Activated naive CD8-positive, alpha-beta T cell treated with anti-CD3 and anti-CD28 coated beads for 36 hours (primary cell): ENCODE measurements at places on chromosomes 4 and X.

- DNase-seq = no peak
Observed at GRCh38 chrX:133586443-133586842, 171.2 kb upstream of the GPC4 start.

GRCh38 chr4:58514299-58514698 lies 1404.1 kb upstream of the IGFBP7 start:
- no peak for DNase-seq

DNA sequence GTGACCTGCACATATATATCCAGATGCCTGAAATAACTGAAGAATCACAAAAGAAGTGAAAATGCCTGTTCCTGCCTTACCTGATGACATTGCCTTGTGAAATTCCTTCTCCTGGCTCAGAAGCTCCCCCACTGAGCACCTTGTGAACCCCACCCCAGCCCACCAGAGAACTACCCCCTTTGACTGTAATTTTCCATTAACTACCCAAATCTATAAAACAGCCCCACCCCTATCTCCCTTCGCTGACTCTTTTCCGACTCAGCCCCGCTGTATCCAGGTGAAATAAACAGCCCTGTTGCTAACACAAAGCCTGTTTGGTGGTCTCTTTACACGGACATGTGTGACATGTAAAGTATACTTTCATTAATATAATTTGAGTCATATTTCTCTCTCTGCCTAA lies 320.3 kb upstream of the TECRL start:
- no peak for DNase-seq

GRCh38 chr4:73673286-73673685 lies 53.0 kb upstream of the RASSF6 start:
- no peak for DNase-seq

GRCh38 chr4:98627531-98628257 lies 30.7 kb downstream of the TSPAN5 start:
- DNase-seq = no peak

- DNase-seq = no peak
Observed at GRCh38 chr4:157521906-157522305, 301.4 kb downstream of the GRIA2 start.

GRCh38 chr4:123536225-123536624 lies 139.6 kb downstream of the SPRY1 start:
- no peak for DNase-seq

- no peak for DNase-seq
Observed at GRCh38 chr4:118284169-118284568, 68.6 kb downstream of the PRSS12 start.

GRCh38 chr4:905485-906338 lies 26.4 kb downstream of the GAK start:
- peak; percentile 17 for DNase-seq

GRCh38 chr4:4852591-4853362 lies 6.7 kb upstream of the MSX1 start:
- no peak for DNase-seq

DNA sequence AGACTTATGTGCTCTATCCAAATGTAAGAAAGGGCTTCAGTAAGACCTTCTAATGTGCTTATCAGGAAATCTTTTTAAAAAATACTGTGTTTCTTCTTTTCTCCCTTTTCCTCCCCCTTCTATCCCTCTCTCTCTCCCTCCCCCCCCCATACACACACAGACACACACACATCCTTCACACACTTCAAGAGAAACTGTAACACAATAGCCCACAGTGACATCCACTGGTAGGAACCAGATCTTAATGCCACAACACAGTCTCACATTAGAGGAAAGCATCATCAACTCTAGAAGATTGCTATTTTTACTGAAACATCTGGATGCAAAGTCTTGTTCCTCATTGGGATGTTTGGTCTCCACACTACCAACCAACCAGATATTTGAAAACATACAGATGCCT lies 4.6 kb downstream of the PCDH19 start:
- DNase-seq = no peak

DNA sequence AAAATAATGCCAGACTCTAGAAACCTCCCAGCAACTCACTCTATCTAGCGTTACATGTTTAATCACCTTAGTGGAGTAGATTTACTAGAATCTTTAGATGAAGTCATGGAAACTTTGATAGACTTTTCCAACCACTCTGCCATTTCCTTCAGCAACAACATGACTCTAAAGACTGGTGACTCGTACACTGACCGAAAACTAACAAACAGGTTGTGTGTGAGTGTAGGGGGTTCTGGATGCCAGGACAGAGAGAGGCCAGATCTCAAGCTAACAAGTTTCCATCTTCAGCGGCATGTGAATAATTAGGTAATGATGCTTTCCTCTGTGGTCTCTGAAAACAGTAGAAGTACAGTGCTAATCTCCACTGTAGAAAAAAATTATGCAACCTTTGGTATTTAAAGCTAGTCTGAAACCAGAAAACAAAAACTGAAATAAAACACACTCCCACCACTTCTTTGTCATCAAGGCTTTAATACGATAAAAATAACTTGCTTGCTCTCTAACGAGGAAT lies 286.4 kb downstream of the PRDM5 start:
- peak; percentile 4 for DNase-seq

DNA sequence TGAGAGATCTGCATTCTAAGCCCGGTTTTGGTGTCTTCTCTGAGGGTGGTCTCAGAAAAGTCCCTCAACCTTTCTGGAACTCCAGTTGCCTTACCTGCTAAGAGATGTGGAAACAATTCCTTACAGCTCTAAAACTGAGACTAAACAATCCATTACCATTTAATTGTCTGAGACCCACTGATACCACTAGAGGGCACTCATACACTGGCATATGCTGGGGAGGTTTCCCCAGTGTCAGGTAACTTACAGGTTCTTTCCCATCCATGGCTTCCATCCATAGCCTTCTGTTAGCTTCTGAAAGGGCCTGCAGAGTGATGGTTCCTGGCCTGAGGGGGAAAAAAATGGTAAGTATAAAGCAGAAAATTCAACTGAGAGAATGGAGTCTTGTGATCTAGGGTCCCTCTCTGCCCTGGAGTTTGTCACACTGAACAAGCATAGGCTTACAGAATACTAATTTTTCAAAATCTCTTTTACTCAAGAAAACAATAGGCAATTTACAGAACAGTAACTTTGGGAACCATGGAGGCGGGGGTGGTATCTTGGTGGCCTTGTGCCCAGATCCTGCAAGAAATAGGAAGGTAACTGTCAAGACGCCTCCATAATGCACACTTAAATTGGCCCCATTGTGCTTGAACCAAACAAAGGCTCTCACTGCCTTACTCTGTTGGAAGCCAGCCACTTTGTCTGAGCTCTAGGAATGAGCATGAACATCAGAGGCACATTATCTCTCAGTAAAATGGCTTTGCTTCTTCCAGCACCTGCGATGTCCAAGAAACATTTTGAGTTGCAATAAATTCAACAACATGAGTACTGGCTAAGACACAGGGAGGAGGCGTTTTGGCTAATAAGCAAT lies 236.1 kb downstream of the OPHN1 start:
- peak; percentile 5 for DNase-seq

GRCh38 chr4:159337041-159337440 lies 234.2 kb downstream of the RAPGEF2 start:
- DNase-seq = no peak

DNA sequence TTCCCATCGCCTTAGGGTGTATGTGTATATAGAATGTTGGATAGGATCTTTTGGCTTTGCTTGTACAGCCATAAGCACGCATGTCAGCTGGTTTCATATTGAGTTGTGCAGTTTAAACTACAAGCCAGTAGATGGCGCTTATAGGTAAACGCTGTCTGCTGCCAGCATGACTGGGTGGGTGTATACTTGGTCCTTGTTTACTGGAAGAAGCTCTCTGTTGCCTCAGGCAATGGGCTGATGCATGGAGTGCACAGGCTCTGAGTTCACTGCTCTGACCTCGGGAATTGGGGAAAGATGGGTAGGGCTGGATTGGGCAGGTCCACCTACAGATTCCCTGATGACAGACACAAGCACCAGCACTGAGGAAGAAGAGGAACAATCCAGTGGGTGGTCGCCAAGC lies 831.5 kb downstream of the STIM2 start:
- no peak for DNase-seq

DNA sequence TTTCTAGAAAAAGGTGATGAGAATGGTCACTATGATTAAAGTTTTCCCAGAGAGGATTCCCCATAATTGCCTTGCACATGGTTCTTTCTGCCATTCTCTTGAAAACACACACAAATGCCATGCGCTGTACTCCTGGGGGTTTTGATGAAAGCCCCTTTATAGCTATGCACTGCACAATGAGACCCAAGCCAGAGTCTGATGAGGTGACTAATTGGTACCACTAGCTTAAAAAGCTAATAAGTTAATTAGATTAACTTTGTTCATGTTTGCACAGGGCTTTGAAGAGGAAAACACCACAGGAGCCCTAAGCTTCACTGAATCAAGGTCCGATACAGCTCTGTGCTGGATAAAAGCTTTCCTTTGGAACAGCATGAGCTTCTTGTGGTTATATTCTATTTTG lies 132.2 kb downstream of the NKX6-1 start:
- DNase-seq = no peak

DNA sequence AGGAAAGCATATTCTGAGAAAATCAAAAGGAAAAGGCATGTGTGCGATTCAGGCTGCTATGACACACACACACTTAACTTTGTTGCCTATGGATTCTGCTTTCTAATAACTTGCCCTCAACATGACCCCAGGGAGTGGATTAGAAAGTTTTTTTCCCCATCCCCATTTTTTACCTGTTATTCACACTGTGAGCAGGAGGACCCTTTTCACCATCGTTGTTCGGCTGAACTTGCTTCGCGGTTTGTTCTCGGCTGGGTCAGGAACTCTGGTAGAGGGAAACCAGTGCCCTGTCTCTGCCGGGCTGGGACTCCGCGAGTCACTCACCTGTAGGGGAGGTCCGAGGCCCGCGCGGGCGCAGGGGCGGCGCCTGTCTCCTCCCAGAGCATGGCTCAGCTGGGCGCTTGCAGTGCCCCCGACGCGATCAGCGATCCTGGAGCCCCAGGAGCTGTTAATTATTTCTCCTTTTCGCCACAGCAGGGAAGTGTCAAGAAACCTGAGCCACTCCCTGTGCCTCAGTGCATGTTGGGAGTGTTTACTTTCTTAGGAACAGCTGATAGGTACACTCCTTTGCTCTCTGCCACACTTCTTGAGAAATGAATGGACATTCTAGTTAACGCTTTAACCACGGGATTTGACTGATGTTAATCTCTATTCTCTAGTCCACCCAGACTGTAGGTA lies at the start of gene RASSF6:
Gene RASSF6, minus strand, starts transcription at position 322 of the 678 bp plus-strand sequence. CDS start 8,641 bp downstream, outside the sequence.
- DNase-seq = peak; percentile 29

DNA sequence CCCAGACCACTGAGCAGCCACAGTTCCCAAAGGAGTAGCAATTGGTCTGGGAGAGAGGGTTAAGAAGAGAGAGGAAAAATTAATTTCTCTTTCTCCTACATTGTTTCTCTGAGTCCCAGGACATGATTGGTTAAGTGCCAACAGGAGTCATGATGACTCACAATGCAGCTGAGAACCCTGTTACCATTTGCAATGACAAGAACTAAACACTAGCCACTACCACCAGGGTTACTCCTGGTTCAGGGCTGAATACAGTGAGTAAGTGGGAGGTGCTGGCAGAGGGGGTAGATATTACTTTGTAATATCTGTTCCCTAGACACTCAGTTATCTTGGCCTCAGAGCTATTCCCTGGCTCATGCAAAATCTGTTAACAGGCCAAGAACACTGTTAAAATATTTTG lies 18.0 kb downstream of the ETDC start:
- no peak for DNase-seq

DNA sequence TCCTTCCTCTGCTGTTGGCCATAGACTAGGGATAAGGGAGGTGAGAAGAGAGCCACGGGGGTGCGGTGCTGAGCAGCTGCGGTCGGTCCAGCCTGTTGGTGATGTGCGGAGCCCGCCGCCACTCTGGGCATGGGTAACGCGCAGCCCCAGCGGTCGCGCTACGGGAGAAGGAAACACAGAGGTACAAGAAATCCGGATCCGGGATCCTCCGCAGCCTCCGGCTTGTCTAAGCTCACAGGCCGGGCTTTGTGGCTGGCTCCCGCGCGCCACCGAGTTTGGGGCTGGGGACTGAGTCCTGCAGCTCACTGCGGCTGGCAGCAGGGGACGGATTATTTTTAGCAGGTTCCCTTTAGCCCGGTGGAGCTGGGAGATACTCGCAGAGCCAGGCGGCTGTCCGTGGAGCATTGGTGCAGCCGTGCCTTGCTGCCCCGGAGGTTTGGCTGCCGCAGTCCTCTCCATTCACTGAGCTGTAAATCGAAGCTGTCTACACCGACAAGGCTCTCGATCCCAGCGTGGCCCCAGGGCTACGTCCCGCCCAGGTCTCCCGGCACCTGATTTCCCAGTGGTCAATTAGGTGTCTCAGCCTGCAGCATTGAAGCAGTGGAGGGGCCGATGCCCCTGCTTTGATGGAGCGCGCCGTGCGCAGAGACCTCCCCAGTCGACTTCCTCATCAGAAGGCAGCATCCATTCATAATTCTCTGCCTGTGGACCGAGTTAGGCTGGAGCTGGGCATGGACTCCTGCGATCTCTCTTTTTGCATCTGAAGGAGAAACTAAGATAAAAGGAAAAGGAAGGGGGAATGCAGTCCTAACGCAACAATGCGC lies 81.9 kb upstream of the SCML1 start:
- peak; percentile 16 for DNase-seq

GRCh38 chr4:71941001-71941400 lies 90.8 kb upstream of the NPFFR2 start:
- DNase-seq = no peak
